ENCODE measurements at places on chromosomes 7 and 10.

DNA sequence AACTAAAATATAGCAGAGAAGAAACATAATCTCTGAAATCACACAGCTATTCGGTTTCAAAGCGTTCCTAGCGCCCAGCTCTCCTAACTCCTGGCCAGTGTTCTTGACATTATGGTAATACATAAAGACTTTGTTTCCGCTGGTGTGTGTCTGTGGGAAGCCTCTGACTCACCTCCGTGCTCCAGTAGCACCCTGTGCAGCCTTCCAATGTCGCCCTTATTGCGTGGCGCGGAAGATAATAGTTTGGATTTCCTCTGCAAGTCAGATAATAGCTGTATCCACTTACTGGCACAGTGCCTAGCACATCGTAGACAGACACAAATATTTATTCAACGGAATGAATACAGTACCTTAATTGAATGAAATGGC lies 570 bp downstream of the BMS1 start:
- peak; percentile 49 for DNase-seq

DNA sequence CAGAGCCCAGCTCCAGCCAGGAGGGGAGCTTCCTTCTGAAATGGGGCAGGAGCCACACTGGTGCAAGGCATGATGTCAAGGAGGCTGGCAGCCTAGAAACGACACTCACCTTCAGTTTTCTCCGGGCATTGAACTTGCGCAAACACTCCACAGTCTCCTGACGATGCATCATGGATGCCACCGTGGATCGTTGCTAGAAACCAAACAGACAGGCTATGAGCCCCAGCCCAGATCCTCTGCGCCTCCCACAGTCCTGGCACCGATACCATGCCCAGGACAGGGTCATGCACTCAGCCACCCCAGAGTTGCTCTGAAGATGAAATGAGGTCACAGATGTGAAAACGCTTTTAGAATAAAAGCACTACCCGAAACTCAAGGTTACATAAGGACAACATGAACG lies 31.0 kb upstream of the NDST2 start:
- no peak for DNase-seq

DNA sequence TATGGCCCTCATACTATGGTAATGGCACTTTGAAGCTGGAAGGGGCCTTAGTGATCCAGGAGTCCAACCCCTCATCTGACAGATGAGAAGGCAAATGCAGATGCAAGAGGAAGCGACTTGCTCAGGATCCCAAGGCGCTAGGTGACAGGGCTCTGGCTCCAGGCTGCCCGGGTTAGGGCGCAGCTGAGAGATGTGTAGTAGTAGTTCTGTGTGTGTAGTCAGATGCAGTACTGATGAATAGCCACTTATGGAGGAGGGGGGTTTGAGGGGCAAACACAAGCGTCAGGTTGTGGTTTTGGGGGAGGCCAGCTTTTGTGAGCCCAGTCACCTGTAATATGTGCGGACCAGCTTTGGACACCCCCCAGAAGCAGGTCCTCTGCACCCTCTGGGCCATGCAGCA lies 4.8 kb downstream of the ADRA2A start:
- no peak for DNase-seq

DNA sequence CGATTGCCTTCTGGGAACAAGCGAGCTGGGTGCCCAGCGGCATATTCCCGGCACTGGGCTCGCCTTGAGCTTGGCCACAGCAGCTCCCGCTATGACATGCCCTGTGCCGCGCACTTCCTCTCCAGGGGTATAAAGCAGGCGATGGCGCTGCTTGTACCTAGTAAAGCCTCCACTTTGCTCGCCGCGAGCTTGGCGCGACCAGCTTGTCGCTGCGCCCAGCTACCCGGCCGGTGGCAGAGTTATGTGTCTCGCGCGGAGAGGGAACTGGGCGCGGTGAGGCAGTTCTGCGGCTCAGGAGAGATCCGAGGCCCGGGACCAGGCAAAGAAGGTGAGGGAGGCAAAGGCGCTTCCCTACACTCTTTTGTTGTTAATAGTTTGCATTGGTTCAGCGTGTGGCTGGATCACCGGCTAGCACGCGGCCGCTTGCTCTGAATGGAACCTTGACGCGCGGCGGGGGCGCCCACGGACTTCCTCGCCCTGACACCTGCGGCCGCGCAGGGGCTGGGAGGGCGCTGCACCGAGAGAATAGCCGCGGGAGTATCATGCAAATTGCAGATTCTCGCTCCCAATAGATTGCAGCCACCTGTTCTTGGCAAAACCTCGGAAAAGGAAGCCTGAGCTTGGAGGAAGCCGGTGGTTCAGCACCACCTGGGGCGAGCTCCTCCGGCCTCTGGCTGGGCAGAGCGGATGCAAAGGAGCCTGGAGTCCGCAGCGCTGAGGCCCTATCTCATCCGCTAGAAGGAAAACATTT lies 3.0 kb upstream of the BUB3 start:
- peak; percentile 57 for DNase-seq

GRCh38 chr10:97483921-97484320 lies 14.3 kb downstream of the MMS19 start:
- DNase-seq, result no peak

DNA sequence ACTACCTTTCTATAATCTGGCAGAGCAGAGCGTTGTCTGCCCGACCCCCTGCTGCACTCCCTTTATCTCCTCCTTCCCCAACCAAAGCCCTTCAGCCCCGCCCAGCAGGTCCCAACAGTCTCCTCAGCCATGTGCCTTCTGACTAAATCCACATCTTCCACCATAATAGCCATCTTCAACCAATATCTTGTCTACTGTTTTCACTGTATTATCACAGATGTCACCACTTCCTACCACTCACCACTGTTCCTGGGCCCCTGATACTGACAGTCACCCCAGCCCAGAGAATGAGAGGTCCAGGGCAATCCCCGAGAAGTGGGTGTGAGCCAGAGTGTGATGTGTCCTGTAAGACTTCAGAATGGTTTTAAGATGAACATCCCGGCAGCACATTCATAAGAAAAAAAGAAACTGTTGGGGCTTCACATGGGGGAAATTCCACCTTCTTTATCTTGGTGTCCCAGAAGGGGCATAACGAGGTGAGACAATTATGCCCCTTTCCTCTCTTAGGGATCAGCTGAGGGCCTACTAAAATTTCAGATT lies 25.3 kb downstream of the CCDC6 start:
- DNase-seq, result peak; percentile 94

DNA sequence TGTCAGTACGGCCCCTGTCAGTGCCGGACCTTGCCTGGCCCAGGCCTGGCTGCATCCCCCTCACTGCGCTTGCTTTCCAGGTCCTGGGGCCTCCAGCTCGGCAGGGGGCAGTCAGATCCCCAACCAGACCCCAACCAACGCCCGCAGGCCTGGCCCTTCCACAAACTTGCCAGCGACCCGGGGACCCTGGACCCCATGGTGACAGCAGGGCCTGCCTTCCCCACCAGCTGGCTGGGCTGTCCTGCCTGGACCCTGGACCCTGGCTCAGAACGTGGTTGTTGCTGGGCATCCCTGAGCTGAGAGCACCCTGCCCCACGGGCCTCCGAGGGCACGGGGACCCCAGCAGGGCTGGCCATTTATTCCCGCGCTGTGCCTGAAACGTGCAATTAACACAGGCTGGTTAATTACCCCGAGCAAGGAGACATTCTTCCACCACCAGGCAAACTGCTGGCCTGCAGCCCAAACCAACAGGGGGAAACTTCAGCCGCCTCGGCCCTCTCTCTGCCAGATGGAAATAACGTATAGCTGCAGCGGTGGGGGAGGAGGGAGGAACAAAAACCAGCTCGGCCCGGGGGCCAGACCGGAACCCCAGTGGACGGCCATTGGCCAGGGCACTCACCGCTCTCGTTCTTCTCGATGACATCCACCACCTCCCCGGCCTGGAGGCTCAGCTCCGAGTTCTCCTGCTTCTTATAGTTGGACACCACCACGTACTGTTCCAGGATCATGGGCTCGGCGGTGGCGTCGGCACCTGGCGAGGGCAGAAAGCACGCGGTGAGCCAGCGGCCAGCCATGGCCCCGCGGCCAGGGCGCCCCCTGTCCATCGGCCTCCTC lies 167.1 kb downstream of the NEURL1 start:
- peak; percentile 35 for DNase-seq

DNA sequence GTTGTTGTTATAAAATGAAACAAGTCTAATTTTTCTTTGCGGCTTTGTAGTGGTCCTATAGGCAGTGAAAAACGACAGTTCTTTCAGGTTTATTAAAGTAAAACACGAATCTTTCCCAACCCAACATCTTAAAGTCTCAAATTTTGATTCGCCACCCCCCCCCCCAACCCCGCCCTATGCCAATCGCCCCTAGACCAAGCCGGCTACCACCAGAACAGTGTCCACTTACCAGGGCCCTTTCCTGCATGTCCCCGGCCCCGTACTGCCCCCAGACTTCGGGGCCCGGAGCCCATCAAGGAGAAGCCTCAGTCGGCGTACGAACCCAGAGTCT lies 335 bp upstream of the CHCHD1 start:
- no peak for DNase-seq

DNA sequence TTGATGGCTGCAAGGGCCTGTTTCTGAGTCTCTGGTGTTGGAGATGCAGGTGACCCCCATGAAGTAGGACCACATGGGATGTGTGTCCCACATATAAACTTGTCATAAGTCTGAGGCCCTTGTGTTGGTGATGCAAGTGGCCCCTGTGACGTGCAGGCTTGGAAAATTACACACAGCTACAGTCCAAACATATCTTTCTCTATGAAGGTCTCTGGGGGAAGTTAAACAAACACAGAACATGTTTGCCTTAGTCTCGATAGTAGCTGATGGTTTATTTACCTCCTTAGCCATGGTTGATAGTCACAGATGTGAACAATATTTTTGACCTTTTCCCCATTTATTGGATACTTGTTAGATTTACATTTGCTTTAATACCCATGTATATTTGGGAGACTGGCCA lies 64.7 kb downstream of the ADCY1 start:
- DNase-seq, result no peak

GRCh38 chr7:23114896-23115295 lies 9.3 kb downstream of the KLHL7 start:
- DNase-seq, result no peak

GRCh38 chr10:29252811-29253689 lies 35.8 kb upstream of the LYZL1 start:
- no peak for DNase-seq

GRCh38 chr7:99375070-99375807 lies 709 bp downstream of the ARPC1B start:
- DNase-seq, result peak; percentile 83

DNA sequence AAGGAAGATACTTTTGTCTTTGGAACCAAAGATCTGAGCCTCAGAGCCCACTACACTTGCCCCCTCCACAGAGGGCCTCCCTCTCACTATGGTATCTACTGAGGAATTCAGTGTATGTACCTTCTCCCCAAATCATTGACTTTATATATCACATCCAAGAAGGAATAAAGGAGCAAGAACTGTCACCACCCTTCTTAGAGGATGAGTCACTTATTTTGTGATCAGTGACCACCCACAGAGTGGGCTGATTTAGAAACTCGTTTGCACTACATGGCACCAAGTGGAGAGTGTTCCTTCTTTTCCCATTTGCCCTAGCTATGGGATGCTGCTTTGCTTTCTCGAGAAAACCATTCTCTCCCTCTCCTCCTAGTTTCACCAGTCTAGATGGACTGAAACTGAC lies 5.7 kb downstream of the TMEM243 start:
- no peak for DNase-seq

GRCh38 chr10:120478386-120478785 lies 21.4 kb downstream of the PLPP4 start:
- DNase-seq, result no peak

DNA sequence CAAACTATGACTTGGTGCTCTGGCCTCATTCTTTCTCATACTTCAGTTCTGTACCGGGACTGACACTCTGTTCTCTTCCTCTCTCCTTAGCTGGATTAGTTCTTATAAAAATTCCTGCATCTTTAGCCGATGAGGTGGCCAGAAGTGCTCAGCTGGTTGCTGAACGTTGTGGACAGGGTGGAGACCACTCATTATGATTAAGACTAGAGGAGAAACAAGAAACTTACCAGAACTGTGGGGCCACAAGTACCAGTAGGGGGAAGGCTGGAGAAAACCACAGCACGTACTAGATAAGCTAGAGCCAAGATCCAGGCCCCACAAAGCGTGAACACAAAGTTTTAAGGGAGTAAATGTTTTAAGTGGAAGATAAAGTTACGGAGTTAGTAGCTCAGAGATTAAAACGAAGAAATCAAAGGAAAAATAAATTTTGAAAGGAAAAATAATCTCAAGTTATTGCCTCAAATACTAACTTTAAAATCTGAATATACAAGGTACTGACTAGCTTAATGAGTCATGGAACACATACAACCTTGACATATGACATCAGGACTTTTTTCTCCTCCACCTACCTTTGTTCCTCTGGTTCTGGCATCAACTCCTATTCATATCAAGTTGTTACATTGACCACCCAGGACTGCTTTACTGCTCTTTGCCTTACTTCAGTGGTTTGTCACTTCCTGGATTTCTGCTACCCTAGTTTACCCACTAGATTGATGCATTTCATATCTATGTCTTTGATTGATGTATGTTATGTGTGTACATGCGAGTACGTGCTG lies 469.0 kb downstream of the TFEC start:
- DNase-seq, result no peak

- DNase-seq, result no peak
These were observed 38.6 kb downstream of the HECW1 start for GRCh38 chr7:43151076-43151475.

Data from activated naive CD4-positive, alpha-beta T cell treated with anti-CD3 and anti-CD28 coated beads for 36 hours (primary cell).